ENCODE measurements at places on chromosomes 3 and 15.

DNA sequence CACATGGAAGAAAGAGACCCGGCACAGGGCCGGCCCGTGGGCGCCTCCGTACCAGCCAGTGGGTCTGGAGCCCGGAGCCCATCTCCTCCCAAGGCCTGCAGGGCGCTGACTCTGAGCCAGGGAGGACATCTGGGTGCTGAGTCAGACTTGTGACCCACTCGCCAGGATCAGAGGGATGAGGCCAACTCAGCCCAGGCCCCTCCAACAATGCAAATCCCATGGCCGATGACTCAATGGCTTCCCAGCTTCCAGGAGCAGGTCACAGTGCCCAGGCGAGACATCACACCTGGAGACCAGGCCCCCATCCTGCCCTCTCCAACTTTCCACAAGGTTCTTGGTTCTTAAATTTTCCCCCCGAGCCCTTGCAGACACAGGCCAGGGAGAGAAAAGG, 95.1 kb downstream of the LRIG1 start:
- DNase-seq: no peak

- DNase-seq: no peak
These were observed 111.4 kb upstream of the RBMS3 start for GRCh38 chr3:29169451-29169850.

DNA sequence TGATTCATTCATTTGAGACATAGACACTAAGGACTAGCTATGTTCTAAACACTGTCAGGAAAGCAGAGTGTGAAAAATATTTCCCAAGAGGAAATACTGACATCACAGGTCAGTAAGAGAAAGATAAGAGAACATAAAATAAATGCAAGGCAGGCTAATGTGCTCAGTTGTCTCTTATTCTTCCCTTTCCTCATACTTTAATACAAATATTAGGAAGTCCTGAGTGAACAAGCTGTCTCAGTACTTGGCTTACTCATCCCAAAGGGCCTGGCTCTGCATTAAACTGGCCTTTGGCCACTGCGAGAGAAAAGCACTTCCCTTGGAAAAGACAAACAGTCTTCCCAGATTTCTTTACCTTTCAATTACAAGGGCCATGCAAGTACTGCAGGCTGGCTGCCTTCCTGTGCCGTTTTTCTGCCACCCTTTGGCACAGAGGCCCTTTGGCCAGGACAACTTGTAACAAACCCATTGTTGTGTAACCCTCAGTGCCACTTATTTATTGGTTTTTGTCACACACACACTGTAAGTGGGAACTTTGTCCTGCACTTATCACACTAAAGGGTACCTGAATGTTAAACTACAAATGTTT, 31.7 kb downstream of the EDC3 start:
- no peak for DNase-seq

DNA sequence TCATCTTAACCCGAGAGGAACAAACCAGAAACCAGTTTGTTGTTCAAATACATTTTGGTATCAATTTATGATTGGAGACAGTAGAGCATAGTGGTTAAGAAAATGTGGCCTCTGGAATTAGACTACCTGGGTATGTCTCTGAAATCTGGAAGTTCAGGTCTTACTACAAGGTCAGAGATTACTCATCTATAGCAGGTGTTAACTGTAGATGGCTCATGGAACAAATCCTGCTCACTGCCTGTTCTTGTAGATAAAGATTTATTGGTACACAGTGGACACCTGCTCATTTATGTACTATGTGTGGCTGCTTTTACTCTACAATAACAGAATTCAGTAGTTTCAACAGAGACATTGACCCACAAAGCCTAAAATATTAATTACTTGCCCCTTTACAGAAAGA, 413.3 kb downstream of the CNTN6 start:
- DNase-seq: no peak

DNA sequence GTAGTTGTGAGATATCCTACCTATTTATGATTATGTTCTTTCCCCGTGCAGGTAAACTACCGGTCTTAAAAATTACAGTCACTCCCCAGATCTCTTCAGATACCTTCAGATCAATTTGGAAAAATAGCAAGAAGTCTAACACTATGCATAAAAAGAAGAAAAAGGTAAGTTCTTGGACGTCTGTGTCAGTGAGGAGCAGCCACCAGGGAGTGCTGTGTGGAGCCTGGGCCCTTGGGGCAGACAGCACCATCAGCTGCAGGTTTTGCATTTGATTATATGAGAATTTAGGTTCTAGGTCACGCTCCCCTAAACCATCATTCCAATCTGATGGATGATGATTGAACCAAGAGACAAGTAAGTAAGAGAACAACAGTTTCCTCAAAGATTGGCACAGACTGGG, 8.9 kb upstream of the RNF7 start:
- no peak for DNase-seq

- DNase-seq: no peak
These were observed 78.2 kb downstream of the DAPK2 start for GRCh38 chr15:63968122-63968524.

GRCh38 chr3:78762121-78762520, 1005.7 kb downstream of the ROBO1 start:
- DNase-seq: no peak

DNA sequence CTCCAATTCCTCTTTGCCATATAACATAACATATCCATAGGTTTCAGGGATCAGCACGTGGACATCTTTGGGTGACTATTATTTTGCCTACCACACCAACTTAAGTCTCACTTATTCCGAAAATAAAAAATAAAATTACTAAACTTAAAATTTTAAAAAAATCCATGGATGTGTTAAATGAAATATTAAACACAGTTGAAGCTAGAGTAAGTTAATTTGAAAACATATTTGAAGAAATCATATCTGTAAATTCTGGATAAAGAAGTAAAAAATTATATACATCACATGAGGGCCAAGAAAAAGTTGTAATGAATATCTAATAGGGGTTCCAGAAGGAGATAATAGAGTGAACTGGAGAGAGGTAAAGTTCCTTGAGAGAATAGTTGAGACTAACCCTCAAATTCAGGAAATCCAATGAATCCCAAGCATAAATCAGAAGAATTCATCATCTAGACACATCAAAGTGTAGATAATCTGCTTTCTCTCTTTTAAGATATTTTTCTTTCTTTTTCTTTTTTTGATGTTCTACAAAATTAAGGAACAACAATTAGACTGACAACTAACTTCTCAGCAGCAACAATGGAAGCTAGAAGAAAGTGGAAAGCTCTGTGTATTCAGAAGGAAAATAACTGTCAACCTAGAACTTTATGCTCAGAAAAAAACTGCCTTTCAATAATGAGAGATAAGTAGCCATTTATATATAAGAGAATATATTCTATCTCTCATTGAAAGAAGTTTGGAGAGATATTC, 147.4 kb downstream of the ABHD5 start:
- DNase-seq: no peak

- no peak for DNase-seq
These were observed 28.2 kb downstream of the DUOX1 start for GRCh38 chr15:45157974-45158373.

GRCh38 chr3:121481106-121481880, 64.5 kb downstream of the POLQ start:
- DNase-seq: no peak

GRCh38 chr15:26323566-26323965, 449.3 kb downstream of the GABRB3 start:
- DNase-seq: no peak

- no peak for DNase-seq
These were observed 14.2 kb upstream of the ANKDD1A start for GRCh38 chr15:64897345-64897985.

DNA sequence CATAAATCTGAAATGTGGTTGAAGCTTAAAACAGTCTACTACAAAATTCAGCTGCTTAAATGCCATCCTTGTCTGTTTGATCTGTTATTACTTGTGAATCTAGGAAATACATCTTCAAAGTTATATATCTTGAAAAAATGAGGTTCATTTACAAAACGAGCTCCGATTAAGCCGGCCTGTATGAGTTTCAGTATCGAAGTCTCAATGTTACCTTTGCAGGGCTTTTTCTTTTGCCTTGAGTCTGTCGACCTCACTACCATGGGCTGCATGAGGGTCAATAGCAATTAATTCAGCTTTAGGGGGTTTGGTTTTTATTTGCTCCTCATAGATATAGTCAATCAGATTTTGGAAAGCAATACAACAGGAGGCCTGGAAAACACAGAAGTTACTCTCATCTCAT, 23.2 kb downstream of the ERICH6 start:
- no peak for DNase-seq

DNA sequence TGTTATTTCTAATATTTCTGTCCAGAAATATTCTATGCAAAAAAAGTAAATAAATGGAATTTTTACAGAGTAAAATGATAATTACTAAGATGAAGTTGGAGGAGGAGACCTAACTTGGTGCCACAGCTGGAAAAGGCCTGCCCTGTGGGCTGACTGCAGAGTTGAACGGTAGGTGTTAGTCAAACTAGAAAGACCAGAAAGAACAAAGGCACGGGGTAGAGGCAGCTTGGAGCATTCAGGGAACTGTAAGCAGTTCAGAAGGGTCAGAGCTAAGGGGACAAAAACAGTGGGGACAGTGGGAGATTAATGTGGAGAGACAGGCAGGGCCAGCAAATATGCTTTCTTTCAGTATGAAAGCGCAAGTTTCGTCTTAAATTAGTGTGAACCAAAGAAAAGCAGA, 39.3 kb upstream of the PTPRG start:
- no peak for DNase-seq

DNA sequence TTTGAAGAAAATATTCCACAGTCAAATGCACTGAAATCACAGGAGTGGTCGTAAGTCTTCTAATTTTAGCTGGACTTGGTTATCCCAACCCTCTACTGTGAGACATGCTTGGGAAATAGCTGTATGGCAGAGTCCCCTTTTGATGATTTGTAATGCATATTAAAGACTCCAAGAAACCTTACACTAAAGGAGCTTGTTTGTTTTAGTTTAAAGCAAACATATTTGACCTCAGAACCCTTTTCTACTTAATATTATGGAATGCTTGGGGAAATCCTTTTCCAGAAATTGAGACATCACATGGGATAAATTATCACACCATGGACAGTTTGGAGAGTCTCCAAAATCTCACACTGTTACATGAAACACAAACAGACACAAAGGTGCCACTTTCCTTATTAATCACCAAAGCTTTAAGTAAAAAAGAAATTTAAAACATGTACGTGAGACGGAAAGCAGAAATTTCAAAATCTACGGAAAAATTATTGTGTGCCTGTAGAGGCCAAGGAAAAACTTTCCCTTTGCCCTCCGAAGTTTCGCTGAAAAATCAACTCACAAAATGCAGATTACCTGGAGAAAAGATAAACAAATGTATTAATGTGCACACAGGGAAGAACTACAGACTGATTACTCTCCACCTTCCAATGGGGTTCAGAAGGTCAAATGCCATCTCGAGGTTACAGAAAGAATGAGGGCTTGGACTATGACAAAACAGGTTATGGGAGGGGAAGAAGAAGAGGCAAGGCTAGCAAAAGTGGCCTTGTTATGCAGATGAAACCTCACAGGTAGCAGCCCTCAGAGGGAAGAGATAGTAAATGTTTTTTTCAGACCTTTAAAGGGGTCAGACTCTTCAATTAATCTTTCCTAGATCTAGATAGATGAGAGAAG, 7.0 kb upstream of the CPB1 start:
- no peak for DNase-seq

DNA sequence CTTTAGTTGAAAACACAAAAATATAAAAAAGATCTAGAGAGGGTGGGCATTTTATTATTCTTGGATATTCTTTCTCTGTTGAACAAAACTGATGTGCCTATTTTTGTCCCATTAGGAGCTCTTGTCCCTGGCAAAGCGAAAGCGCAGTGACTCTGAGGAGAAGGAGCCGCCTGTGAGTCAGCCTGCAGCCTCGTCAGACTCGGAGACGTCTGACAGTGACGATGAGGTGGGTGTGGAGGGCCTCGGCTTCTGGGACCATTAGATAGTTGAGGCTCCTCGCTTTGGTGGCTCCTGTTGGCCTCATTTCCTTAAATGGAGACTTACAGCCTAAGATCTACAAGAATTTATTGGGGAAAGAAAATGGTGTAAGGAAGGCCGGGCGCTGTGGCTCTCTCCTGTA, 21.3 kb downstream of the RTF1 start:
- no peak for DNase-seq

GRCh38 chr3:122947196-122947595, 80.4 kb downstream of the SEMA5B start:
- no peak for DNase-seq

DNA sequence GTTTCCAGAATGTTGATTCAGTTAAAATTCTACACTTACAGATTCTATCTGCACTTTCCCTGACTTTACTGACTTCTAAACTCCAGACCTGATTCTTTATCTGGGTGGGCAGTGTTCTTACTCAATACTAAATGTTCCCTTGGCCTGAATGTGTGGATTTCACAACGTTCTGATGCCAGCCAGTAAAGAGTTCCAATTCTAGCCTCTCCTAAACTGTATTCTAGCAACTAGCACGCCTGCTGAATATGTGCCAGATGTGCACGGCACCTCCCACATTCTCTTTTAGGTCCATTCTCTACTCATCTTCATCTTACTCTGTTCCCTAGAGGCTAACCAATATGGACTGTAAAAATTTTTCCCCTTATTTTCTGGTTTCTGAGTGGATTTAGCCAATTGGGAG, 479.5 kb upstream of the AGTR1 start:
- DNase-seq: no peak

DNA sequence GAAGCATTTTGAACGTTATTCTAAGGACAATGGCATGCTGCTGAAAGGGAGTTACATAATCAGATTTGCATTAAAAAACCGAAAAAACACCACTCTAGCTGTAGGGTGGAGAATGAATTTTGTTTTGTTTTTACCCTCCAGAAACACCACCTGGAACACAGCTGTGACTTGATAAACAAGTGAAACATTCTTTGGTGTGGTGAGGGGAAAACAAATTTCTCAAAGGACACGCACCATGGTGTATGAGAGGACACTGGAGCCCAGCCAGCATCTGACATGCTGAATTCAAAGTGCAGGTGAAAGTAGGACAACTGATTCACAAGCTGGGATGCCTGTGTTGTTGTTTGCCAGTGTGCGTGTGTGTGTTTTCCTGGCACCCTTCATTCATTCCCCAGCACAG, 554.5 kb upstream of the TBL1XR1 start:
- DNase-seq: no peak

- DNase-seq: no peak
These were observed 517.1 kb upstream of the CCDC54 start for GRCh38 chr3:106860182-106860581.

DNA sequence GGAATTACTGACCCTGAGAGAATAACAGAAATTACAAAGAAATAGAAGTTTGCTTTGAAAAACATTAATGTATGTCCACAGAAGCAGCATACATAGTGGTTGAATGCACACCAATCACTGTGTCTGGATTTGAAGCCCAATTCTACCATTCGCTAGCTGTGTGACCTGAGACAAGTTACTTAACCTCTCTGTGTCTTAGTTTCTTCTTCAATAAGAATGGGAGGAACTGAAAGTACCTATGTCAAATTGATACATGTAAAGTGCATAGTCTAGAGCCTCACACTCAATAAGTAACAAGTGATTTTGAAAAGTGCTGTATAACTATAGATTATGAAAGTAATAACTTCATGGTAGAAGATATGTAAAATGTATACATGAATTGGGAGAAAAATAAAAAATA, 457.8 kb downstream of the FOXP1 start:
- DNase-seq: no peak

DNA sequence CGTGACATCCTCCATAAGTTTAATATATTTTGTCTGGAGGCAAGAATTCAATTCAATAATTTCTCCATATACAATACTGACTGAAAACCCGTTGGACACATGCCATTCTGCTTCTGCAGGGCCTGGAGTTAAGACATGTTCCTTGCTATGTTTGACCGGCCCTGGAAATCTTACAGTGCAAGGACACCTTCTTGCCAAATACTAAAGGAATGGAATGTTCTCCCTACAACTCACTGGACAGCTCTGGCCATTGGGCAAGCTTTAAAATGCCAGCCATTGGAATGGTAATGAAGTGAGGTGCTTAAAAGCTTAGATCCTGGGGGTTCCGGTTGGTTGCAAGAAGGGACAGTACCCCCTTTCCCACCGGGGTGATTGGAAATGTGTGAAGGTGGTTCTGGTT, 329.8 kb upstream of the PROK2 start:
- DNase-seq: no peak

Data from activated T-helper 1 cell treated with Interleukin-2 at 50 U/mL for 16 hours (primary cell).